ENCODE measurements at places on chromosomes 6 and 20.

DNA sequence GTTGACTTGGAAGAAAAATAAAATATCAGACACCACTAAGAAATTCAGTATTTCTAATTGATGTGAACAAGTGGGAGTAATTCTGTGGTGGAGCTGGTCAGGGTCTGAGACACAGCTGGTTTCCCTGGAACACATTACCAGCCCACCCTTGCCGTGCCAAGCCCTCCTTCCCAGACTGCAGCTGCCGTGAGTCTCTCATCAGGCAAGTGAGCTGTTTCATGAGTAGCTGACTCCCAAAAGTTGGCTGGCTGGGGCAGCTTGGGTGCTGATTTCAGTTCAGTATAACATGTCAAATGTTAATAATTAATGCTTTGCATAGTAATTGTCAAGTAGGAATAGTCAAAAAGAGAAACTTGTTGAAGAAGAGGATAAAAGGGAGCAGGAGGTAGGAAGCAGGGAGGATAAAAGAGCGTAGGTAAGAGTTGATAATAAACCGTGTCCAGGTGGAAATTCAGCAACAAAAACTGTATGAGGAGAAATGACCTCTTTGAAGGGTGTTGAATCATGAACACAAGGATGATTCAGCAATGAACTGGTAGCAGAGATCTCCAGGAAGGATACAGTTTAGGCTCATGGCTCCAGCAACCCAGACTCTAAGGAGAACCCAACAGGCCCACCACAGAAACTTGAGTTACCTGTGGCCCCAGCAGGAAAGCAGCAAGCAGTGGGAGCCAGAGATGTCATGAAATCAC, 110.9 kb upstream of the SSTR4 start:
- no peak for DNase-seq

- DNase-seq: no peak
Measured at GRCh38 chr6:142443532-142443931, 141.7 kb downstream of the ADGRG6 start.

DNA sequence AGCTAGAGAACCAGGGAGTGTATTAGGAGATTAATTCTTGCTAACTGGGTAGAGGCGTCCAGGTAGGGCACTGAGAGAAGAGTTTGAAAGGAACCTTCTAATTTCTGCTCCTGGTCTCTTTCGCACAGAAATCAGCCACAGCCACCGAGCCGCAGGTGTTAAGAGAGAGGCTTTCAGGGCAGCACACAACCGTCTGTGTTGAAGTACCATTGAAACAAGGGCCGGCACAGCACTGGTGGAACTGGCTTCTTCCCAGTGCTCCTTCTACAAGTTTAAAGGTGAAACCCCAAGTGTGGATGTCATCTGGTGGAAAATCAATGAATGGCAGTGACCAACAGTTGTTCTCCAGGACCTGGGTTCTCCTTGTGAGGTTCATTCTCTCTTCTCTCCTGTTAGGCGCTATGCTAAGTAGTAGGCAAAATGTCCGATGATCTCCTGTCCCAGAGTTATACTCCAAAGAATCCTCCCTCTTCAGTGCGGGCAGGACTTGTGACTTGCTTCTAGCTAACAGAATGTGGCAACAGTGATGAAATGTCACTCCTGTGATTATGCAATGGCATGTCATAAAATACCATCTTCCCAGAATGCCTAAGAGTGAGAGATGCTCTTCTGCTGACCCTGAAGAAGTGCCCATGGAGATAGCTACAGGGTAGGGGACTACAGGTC, 15.0 kb upstream of the RIN2 start:
- no peak for DNase-seq

DNA sequence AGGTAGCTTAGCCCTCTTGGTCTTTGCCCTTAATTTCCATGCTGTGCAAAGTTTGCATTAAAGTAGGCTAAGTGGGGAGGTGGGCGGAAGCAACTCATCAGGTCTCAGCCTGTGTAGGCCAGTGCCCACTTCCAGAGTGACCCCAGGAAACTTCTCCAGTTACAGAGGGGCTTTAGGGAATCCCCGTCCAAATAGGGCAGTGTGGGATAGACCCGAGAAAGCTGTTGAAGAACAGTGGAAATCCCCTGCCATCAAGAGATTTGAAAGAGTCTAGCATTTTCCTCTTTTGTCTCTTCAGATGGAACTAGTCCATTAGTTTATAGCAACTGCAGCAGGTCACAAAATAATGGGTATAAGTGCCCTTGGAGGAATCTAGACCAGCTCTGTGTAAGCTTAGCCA, 20.2 kb downstream of the SF3B5 start:
- no peak for DNase-seq

DNA sequence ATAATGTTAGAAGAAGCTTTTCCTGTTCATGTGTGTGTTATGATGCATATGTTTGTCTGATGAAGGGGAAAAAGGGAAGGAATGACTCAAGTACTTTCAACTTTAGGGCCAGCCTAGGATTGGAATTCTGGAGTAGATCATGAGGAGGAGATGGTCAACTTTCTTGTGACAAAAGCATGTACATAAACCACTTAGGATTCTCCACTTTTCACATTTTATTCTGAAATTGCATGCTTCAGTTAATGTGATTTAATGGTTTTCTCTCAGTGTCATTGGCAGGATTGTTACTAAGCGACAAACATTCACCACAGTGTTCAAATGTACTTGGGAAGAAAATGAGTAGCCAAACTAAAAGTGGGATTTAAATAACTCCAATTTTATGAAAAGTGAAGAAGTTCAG, 80.1 kb downstream of the UTRN start:
- no peak for DNase-seq
